ENCODE measurements at places on chromosomes 1 and 21.

GRCh38 chr1:61779231-61779630 lies 37.0 kb downstream of the PATJ start:
- DNase-seq, result no peak

DNA sequence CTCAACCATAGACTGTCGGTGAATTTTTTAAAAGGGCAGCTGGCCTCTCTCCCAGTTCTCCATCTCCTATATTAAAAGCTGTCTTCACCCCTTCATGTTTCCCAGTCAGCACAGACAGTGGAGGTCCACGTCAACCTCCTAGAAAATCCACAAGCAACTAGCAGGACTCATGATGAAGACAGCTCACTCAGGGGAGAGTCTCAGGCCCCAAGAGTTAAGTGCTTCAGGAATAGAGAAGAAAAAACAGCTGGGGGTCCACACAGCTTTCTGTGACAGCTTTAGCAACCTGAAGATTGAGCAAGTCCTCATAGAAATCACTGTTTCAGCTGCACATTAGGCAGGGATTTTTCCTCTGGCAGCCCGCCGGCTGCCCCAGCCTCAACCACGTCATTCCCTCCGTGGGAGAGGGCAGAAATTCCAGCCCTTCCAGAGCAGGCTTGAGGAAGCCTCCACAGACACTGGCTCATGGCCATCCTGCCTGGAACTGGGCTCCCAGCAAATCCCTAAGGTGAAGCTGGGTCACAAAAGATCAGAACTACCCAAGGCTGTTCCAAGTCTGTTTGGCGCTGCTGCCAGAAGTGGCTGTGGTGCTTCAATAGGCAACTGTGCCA lies 15.2 kb downstream of the GPR161 start:
- DNase-seq, result no peak

DNA sequence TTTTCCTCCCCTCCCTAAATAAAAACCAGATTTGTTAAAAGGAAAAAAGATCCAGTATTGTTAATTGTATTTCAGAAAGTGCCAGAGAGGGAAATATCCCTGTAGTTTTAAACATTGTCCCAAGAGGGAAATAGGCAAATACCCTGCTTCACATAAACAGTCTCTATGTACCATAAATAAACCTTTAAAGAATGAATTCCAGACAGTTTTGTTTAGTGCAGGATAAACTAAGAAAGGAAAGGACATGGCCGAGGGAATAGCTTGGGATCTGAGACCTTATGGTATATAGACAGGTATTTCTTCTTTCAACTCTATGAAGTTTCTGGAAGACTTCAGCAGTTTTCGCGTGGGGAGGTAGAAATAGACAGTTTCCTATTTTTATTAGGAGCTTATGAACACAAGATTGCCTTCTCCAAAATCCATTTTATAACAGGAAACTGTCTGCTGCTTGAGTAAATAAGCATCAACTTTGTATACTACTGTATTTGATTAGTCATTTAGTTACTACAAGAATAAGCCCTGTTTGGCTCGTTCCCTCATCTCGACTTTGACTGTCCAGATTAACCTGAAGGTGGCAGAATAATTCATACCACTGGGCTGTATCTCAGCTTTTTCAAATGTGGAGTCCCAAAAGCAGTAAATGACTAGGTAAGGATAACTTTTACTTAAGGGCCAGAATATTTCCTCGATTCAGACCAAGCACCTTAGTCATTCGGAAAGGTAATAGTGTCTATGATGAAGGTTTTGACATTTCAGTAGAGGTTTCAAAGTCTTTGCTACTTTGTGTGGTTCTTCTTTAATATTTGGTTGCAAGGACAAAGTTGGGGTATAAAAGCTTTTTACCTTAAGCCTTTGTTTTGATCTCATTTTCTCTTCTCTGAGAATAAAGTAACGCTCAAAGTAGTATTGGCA lies 177.5 kb downstream of the VPS13D start:
- DNase-seq, result no peak

DNA sequence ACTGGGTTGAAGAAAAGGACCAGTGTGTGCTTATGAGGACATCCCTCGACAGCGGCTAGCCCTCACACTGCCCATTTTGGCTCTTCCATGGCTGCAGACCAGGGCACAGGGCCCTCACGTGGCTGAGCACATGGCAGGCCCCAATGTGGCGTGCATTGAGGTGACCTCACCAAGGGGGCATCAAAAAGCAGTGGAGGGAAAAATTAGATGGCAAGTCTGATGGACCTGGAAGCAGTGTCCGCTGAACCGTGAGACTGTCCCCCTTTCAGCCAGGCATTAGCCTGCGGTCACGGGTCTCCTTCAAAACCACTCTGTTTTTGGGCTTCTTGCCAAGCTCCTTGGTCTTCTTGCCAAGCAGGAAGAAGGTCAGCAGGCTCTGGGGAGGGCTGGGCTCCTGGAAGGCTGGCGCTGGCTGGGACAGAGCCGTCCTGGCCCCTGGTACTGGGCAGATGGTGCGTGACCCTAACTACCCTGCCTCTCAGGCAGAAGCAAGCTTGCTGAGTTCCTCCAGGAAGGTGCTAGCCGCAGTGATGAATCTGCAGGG lies 30.8 kb downstream of the TRIM67 start:
- no peak for DNase-seq

DNA sequence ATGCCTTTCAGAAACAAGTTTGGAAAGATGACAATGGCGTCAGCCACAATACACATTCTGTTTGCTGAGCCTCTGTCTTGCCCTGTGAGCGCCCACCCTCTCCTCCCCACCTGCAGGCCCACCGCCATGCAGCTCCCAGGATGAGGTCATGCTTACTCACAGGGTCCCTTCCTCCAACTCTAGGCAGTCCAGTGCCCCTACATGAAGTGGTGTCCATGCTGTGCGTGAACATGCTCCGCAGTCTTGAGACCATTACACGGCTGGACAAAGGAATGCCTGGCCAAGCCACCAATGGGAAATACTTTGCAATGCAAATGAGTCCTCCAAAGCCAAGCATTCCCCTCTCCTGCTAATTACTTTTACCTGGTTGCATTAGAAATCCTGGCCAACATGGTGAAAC lies 92.2 kb downstream of the CD58 start:
- no peak for DNase-seq

GRCh38 chr1:39262802-39263201 lies 58.3 kb downstream of the MACF1 start:
- no peak for DNase-seq

- no peak for DNase-seq
Observed at GRCh38 chr1:944341-945325, 14.4 kb downstream of the NOC2L start.

DNA sequence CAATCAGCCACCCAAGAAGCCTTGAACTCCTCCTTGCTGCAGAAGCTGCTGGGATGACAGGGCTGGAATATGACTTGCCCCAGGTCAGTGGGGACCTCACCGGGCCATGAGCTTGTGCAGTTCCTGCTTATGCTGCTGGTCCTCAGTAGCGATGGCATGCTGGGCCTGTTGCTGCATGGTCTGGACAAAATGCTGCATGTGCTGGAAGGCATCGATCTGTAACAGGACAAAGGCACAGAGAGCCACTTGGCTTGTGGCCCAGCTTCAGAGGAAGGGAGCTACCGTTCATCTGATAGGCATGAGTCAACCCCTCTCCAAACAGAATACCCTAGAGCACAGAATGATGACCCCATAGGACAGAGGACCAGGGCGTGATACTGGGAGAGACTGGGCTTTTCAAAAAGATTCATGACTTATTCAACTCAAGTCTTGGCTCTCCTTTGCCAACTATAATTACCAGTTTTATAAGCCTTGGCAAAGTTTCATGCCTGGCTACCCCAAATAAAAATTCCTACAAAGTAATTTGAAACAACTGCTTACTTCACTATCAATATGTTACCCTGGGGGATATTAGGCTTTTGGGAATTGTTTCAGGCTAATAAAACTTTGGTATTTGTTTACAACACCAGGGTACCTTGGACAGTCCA lies 34.7 kb upstream of the EXOSC10 start:
- DNase-seq, result no peak

DNA sequence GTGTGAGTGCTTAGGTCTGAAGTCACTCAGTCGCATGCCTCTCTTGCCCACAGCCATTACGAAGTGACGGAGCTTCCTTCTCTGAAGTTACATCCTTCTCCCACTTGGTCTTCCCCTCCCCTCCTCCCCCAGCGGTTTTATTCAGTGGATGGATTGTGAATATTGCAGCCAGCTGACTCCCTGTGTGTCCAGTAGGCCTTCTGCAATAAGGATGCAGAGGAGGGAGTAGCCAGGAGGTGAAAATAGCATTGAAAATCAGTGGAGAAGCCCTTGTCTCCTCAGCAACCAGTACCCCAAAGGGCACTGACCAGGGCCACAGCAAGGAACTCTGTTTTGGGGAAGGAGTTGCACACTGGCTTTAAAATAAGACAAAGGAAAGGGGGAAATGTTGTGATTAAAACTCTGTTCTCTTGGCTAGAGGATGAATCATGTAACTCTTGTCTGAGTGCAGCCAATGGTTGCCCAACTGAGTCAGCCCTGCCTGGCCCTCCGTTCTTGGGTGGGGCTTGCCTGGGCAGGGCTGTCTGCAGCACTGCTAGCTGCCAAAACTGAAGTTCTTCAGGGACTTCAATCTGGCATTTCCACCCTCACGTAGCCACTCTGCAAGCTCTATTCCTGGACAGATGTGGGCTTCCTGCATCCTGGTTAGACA lies 4.3 kb downstream of the S100A10 start:
- DNase-seq, result no peak

GRCh38 chr1:247294282-247294681 lies 37.4 kb downstream of the ZNF496 start:
- no peak for DNase-seq

- no peak for DNase-seq
Observed at GRCh38 chr21:35585155-35585554, 475.2 kb downstream of the SETD4 start.

DNA sequence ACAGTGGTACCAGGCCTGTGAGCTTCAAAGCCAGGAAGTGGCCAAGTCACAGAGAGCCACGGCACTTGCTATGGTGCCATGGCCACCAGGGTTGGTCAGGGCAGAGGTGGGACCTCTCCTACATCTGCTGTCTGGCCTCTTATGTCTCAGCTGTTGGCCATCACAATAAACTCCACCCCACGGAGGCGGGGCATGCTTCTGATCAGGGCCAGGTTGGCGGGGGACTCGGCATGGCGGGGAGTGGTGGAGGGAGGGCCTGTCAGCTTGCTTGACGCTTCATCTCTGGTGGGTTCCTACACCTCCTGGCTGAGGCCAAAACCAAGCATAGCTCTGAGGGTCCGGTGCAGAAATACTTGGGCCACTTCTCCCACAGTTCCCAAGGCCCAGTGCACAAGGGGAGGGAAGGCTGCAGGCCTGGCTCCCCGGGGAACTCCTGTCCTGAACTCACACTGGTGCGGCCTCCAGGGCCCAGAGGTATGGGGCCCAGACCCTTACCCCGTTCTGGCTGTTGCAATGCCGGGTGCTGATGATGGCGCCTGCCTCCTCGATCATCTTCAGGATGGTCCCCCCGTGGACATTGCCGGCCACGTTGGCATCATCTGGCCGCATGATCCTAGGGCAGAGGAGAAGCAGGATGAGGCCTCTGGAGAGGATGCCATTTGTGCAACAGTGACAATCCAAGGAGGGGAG lies 44.2 kb downstream of the ACOT7 start:
- no peak for DNase-seq

- no peak for DNase-seq
Observed at GRCh38 chr21:18545908-18546307, 142.3 kb upstream of the TMPRSS15 start.

GRCh38 chr21:32410916-32411315 lies 1.6 kb upstream of the EVA1C start:
- no peak for DNase-seq

GRCh38 chr21:29538115-29538514 lies 239.4 kb downstream of the BACH1 start:
- DNase-seq, result no peak

- no peak for DNase-seq
Observed at GRCh38 chr1:163609858-163610257, 288.1 kb downstream of the NUF2 start.

DNA sequence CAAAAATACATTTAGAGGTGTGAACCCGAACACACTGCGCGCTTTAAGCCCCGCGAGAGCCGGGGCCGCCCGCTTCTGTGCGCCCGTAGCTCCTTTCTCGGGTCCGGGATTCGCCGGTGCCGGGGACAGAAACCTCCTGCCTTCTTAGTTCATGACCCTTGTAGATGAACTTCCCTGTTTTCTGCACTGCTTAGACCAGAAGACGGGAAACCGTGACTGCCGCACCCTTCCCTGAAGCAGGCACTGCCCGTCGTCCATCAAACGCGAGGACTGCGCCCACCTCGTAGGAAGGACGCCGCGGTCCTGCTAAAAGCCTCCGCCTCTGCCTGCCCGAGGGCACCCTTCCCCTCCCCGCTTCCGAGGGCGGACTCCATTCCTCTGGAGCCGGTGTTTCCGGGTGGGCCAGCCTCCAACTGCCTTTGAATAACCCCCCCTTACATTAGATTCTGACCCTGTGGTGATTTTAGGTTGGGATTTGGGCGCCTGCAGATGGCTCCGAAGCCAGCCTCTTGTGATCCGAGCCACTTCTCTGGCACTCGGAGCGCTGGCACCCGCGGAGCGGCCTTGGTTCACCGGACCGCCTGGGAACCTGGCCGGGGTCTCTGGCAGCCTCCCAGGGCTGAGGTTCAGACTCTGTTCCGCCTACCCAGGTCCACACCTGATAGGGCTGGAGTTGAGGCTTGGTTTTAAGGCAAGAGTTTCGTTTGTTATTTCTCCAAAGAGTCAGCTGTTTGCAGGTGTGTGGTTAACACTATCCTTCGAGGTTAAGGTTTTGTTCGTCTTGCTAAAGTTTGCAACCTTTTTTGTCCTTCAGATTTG lies 1.2 kb upstream of the PTTG1IP start:
- DNase-seq, result no peak

DNA sequence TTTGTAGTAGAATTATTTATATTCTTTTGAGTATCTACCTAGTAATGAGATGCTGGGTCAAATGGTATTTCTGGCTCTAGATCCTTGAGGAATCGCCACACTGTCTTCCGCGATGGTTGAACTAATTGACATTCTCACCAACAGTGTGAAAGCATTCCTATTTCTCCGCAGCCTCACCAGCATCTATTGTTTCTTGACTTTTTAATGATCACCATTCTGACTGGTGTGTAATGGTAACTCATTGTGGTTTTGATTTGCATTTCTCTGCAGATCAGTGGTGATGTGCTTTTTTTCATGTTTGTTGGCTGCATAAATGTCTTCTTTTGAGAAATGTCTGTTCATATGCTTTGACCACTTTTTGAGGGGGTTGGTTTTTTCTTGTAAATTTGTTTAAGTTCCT lies 15.3 kb upstream of the IL23R start:
- DNase-seq, result no peak

- no peak for DNase-seq
Observed at GRCh38 chr21:15566703-15567102, 163.1 kb upstream of the USP25 start.

- DNase-seq, result no peak
Observed at GRCh38 chr1:210233495-210234328, 1.1 kb downstream of the SERTAD4 start.

DNA sequence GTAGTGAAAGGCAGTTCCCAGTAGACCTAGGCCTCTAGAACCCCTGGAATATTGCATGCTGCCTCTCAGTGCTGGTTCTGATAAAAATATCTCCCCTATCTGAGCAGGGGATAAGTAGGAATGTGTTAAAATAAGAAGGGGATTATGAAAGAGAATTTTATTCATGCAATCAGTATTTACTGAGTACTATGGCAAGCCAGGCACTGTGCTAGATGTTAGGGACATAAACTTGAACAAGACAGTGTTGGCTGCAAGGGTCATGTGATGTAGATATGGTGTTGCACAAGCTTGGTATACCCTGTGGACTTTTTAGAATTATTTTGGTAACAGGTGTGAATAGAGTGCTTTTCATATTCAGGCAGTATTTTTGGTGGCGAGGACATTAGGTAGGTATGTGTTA lies 23.6 kb downstream of the NOS1AP start:
- DNase-seq, result no peak

GRCh38 chr1:245248231-245248731 lies 93.5 kb downstream of the KIF26B start:
- DNase-seq, result no peak
